ENCODE measurements at places on chromosomes 16 and 17.
A peak's percentile ranks its signal among the peaks of the same experiment; 100 is the strongest.

- H3K27ac ChIP-seq, result peak overlapping the region; percentile 89
- H3K4me1 ChIP-seq, result peaks cover 73% of the 10 kb centered on the region
- H3K4me3 ChIP-seq, result peak overlapping the region; percentile 21
- no peaks in the 10 kb centered on the region for H3K27me3 ChIP-seq
These were observed 29.7 kb downstream of the RAI1 start for GRCh38 chr17:17710728-17711541.

DNA sequence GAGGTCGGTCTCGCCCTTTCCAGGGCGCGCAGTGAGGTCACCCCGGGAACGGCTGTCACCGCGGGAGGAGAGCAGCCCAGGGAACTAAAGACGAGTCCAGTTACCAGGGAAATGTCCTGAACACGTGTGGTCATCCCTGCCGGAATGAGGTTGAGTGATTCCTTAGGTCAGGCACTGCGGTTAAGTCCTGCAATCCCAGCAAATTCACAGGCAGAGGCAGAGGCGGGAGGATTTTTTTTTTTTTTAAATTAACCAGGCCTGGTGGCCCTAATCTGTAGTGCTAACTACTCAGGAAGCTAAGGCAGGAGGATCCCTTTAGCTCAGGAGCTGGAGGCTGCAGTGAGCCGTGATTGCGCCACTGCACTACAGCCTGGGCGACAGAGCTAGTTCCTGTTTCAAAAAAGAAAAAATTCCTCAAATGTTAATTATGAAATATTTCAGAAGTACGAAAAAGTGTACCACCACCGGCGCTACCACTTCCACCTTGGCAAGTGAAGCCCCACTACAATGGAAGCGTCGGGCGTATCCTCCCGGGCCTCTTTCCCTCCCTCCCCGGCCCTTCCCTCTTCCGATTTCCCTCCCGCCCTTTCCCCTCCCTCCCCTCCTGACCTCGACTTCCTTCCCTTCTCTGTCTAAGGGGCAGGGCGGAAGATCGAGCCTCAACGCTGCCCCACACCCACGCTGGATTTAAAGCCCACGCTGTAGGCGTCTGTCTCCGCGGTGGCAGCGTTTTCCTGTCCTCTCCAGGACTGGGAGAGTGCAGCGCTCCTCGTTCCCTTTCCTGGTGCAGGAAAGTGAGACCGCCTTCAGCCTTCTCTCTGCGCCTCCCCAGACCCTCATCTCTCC is 27.3 kb downstream of the SLFN11 start:
- peak overlapping the region; percentile 38 for H3K4me3 ChIP-seq
- no peak overlapping the region for H3K27ac ChIP-seq
- peaks cover 12% of the 10 kb centered on the region for H3K4me1 ChIP-seq
- DNase-seq, result peak; percentile 79

DNA sequence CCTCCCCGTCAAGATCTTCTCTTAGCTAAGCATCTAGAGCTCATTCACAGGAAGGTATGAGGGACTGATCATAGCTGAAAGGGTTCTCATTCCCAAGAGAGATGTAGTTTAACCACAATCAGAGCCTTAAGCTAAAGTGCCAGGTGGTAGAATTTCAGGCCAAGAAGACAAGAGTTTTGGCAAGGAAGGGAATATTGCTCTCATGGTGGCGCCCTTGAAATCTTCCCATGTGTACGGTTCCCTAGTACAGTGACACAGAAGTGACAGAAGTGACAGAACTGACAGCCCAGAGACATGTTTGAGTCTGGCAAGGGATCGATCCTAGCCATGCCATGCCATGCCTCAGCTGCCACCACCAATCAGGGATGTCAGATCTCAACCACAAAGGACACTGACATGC is 2.5 kb downstream of the GRIN2C start:
- no peak overlapping the region for H3K27ac ChIP-seq
- H3K27me3 ChIP-seq, result peaks cover 85% of the 10 kb centered on the region
- H3K4me3 ChIP-seq, result no peak overlapping the region
- DNase-seq, result no peak
- peaks cover 34% of the 10 kb centered on the region for H3K4me1 ChIP-seq
- H3K36me3 ChIP-seq, result no peaks in the 10 kb centered on the region

DNA sequence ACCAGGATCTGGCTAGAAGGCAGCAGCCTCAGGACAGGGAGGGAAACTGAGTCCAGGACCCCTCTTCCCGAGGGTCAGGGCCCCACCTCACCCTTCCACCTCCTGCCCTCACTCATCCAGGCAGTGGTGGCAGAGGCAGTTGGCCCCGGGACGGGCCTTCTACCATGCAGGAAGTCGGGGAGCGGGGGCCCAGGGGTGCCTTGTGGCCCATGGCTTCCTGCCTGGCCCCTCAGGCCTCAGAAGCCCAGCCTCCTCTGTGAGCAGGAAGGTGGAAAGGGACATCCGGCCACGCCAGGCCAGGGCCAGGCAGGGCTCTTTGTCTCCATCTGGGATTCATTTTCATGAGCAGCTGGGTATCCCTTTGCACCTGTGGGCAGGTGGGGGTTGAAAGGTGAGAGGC is 58.5 kb downstream of the BAHCC1 start:
- no peak for DNase-seq
- H3K27me3 ChIP-seq, result no peaks in the 10 kb centered on the region
- H3K4me1 ChIP-seq, result peaks cover 25% of the 10 kb centered on the region
- peaks cover 5% of the 10 kb centered on the region for H3K36me3 ChIP-seq
- no peak overlapping the region for H3K27ac ChIP-seq

DNA sequence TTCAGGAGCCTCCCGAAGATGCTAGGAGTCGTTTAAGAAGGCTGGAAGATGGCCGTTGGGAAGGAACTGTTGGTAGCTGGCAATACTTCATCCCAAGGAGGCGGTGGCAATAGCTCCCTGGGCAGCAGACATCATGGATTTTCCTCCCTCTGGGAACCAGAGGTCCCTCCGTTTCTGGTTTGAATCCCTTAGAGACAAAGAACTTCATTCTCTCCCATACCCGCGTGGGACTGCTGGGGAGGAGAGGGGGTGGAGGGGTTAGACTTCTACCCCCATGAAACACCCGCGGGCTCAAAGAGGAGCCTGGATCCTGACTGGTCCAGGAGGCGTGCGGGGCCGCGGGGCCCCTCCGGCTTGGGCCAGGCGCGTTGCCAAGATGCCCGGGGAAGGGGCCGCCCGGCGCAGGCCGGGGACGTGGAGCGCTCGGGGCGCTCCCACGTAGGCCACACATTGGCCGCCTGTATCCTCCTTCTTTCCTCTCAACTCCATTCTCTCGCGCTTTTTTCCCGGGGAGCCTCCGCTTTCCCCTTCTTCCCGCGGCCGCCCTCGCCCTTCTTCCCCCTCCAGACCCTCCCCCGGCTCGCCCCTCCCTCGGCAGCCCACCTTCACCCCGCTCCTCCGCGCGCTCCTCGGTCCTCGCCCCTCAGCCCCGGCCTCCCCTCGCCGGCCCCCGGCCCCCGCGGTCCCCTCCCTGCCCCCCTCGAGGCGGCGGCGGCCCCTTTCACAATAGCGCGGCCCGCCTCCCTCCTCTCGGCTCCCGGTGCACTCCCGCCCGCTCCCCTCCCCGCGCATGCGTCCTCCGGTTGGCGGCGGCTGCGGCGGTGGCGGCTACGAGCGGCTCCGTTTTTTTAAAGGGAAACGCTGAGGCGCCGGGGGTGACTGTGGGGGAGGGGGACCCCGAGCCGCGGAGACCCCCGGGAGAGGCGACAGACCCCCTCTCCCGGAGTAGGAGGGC is at the start of gene MSL1:
MSL1 (plus strand) TSS at position 791 of the 955 bp plus-strand sequence. CDS start 642 bp downstream, outside the sequence.
- peak within 1 kb of the TSS; percentile 97 for H3K27ac ChIP-seq
- H3K4me1 ChIP-seq, result peaks cover 7% of the 10 kb centered on the region
- H3K36me3 ChIP-seq, result peaks cover 8% of the 10 kb centered on the region
- no peaks in the 10 kb centered on the region for H3K27me3 ChIP-seq

DNA sequence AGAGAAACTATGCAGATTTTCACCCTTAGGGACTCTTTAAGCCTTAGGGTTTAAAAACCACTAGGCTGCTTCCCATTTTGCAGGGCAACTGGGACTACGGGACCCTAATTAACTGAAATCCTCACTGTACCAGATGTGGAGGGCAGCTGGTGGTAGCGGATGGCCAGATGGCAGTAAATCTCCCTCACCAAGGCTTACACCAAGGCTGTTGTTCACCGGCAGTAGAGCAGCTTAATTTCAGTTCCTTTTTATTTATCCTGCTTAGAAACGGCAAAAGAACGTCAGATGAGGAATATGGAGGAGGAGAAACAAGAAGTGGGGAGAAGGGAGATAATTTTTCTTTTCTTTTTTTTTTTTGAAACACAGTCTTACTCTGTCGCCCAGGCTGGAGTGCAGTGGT is 6.5 kb downstream of the ABHD15 start:
- peaks cover 14% of the 10 kb centered on the region for H3K36me3 ChIP-seq
- DNase-seq, result no peak
- H3K27me3 ChIP-seq, result no peaks in the 10 kb centered on the region
- H3K4me3 ChIP-seq, result no peak overlapping the region
- peaks cover 6% of the 10 kb centered on the region for H3K4me1 ChIP-seq

- no peak overlapping the region for H3K4me3 ChIP-seq
- peak; percentile 98 for DNase-seq
- peak overlapping the region; percentile 83 for H3K27ac ChIP-seq
- peaks cover 77% of the 10 kb centered on the region for H3K4me1 ChIP-seq
These were observed 19.0 kb downstream of the CENPX start for GRCh38 chr17:82003411-82004381.

DNA sequence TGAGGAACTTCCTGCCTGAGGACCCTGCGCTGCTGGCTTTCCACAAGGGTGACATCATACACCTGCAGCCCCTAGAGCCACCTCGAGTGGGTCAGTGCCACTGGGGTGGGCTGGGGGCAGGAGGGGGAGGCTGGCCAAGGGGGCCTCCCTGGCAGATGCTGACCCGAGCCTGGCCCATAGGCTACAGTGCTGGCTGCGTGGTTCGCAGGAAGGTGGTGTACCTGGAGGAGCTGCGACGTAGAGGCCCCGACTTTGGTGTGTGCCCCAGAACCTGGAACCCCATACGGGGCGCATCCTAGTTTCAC is 26.7 kb upstream of the ALKBH5 start:
- H3K4me3 ChIP-seq, result no peak overlapping the region
- DNase-seq, result no peak
- H3K27me3 ChIP-seq, result no peaks in the 10 kb centered on the region
- H3K27ac ChIP-seq, result no peak overlapping the region

DNA sequence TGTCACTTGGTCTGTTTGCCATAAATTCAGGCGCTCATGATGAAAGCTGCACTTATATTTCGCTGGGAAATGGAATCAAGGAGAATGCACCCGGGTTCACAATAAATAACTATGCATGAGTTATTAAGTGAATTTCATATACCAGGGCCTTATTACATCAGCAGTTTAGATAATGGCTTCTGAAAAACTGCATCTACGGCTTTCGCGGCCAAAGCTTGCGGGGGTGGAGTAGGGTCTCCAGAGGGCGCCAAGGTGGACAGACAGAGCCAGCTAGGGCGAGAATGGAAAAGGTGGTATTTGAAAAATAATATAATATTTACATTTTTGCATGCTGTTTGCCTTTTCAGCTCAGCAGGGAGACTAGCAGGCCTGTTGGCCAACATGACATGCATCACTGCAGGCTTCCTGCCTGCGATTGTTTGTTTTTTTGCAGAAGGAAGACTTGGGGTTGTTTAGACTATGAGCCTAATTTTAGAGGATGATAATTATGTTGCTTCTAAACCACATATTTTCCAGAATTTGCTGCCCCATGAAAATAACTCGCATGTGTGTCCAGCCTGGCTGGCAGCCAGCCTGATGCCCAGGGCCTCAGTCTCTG is 173.8 kb upstream of the IRX3 start:
- H3K27ac ChIP-seq, result no peak overlapping the region
- H3K27me3 ChIP-seq, result peaks cover 28% of the 10 kb centered on the region
- no peak overlapping the region for H3K4me3 ChIP-seq
- DNase-seq, result no peak
- no peaks in the 10 kb centered on the region for H3K36me3 ChIP-seq

DNA sequence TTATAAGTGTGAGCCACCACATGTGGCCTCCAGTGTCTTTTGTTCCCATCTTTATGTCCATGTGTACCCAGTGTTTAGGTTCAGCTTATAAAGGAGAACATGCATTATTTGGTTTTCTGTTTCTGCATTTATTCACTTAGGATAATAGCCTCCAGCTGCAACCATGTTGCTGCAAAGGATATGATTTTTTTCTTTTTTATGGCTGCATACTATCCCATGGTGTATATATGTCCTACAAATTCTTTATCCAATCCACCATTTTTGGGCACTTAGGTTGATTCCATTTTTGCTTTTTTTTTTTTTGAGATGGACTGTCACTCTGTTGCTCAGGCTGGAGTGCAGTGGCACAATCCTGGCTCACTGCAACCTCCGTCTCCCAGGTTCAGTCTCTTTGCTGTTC is 32.9 kb downstream of the ATAD5 start:
- H3K4me1 ChIP-seq, result no peaks in the 10 kb centered on the region
- no peaks in the 10 kb centered on the region for H3K27me3 ChIP-seq
- DNase-seq, result no peak
- no peak overlapping the region for H3K27ac ChIP-seq

GRCh38 chr16:89828199-89828869 is at the start of gene SPIRE2:
TSS of gene SPIRE2 (plus strand) at chr16:89828475. CDS start at chr16:89828551, 76 bp downstream.
- peak within 1 kb of the TSS; percentile 81 for H3K4me3 ChIP-seq
- peaks cover 3% of the 10 kb centered on the region for H3K36me3 ChIP-seq
- H3K27me3 ChIP-seq, result no peaks in the 10 kb centered on the region
- H3K27ac ChIP-seq, result no peak within 1 kb of the TSS
- peak; percentile 81 for DNase-seq

- no peak for DNase-seq
- H3K4me1 ChIP-seq, result peaks cover 4% of the 10 kb centered on the region
- no peak overlapping the region for H3K27ac ChIP-seq
- H3K4me3 ChIP-seq, result no peak overlapping the region
- no peaks in the 10 kb centered on the region for H3K27me3 ChIP-seq
- H3K36me3 ChIP-seq, result peaks cover 70% of the 10 kb centered on the region
These were observed 55.8 kb downstream of the RNF213 start for GRCh38 chr17:80316431-80316830.

DNA sequence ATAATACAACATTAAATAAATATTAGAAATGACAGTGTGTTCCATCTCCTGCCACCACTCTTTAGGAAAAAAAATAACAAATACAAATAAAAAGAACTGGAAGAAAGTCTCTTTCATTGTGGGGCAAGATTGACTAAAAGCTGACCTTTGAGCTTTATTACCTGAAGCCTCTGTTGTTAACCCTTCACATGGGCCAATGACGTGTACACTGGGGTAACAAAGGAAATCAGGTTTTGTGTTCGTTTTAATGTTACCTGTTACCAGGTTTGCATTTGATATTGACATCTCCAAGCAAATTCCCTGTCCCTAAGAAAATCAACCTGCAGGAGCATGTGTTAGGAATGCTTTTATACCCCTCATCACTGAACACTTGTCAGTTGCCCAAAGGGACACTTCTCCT is 39.0 kb downstream of the NLK start:
- no peak overlapping the region for H3K4me3 ChIP-seq
- no peak overlapping the region for H3K27ac ChIP-seq
- no peaks in the 10 kb centered on the region for H3K27me3 ChIP-seq
- H3K4me1 ChIP-seq, result peaks cover 1% of the 10 kb centered on the region
- DNase-seq, result no peak
